Inflammatory macrophage treated with lipopolysaccharide for 1 hour (primary cell): ENCODE measurements at places on chromosomes 5 and 9.

GRCh38 chr5:152900332-152900731 is 495.3 kb upstream of the NMUR2 start:
- no peak for DNase-seq

GRCh38 chr9:2743937-2744529 is 26.7 kb downstream of the KCNV2 start:
- no peak for DNase-seq

DNA sequence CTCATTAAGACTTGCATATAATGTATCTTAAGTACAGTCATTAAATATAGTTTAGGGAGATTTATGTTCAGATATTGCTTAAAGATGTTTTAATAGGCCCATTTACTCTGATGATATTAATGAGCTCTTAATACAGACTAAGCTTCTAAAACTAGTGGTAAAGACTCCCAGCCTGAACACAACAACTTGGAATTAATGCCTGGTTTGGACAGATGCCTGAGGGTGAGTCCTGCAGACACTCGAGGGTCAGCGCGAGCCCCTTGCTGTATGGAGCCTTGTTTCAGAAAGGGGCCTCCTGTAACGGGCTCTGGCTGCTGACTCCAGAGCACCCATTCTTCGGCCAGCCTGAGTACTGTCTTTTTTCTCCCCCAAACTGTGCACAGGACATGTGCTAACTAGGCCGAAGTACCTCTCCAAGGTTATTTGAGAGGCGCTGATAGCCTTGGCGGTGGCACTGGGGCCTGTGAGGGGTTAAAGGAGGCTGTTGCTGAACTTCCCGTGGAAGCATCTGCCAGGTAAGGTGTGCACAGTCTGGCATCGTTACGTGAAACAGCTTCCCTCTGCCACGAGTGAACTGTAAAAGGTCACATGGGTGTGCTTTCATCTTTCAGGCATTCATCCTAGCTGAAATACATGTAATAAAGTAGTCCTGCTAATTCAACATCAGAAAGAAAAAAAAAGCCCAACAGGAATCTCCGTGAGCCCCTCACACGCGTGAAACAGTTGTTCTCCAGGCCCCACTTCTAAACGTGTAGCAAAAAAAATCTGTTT is 113.4 kb downstream of the MVB12B start:
- DNase-seq: no peak

- DNase-seq: no peak
Observed at GRCh38 chr9:95679874-95680273, 163.1 kb upstream of the PTCH1 start.

GRCh38 chr5:122200450-122200849 is 71.1 kb downstream of the ZNF474 start:
- DNase-seq: no peak

- DNase-seq: no peak
Observed at GRCh38 chr9:121299467-121300282, 31.7 kb downstream of the GSN start.

GRCh38 chr9:4721736-4722135 is 19.3 kb downstream of the AK3 start:
- no peak for DNase-seq
